Fibroblast of skin of back (primary cell): ENCODE measurements at places on chromosomes 1 and 21.

GRCh38 chr1:201726700-201727099, 102.3 kb upstream of the IPO9 start:
- DNase-seq: peak; percentile 51

DNA sequence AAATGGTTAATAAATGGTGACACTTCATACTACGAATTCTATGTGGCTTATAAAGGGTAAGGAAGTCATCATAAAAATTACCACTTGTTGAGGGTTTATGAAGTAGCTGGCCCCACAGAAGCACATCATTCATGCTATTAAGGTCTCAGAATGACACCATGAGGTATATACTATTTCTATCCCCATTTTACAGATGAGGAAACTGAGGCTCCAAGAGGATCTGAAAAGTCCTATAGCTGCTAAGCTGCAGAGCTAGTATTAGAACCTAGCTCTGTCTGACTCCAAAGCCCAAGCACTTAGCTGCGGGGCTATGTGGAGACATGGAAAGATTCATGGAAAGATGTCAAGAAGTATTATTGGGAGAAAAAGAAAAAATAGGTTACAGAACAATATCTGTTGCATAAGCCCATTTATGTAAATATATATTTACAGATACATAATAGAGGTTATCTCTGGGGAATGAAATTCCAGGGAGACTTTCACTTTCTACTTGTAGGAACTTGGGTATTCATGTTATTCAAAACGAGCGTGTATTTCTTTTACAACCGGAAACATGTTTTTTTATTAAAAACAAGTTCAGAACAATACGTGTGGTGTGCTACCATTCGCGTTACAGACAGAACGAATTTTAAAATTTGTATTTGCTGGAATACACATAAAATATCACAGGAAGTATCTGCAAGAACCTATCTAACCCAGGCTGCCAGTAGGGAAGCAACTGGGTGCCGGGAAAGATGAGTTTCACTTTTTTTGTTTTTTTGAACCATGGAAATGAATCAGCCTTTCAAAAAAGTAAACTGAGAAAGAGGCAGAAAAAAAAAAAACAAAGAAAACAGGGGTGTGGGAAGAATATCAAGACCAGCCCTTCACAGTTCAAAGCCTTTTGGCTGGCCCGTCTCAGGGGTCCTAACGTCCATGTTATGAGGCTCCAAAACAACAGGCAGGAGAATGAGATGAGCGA, 13.4 kb downstream of the SPOCD1 start:
- DNase-seq: no peak

DNA sequence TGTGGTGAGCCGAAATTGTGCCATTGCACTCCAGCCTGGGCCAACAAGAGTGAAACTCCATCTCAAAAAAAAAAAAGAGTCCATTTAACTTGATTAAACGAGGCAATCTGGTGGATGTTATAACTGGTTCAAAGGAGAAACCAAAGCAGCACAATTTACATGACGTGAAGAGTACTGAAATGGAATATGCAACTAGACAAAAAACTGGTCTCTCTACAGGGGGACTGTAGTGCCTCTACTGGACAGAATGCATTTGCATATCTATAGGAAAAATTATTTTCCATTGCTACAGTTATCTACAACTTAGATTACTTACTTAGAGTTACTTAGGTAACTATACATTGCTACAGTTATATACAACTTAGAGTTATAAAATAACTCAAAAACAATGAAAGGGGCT, 2.7 kb upstream of the CAPN2 start:
- DNase-seq: no peak

DNA sequence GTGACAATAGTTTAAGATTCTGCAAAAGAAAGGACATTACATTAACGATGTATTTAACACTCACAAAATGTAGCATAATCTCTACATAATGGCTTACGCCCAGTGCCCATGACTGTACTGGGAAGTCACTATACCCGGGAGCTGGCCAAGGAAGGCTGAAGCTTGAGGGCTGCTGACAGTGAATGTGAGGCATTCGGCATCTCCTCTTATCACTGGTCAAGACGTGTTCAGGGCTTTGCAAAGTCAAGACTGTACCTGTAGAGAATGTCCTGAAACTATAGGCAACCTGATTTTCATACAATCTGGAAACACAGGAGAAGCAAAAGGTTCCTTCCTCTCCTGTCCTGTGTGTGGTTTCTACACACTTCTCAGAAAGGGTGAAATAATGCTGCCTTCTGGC, 12.7 kb upstream of the IFNGR2 start:
- no peak for DNase-seq

GRCh38 chr1:196309386-196309785, 298.9 kb downstream of the KCNT2 start:
- peak; percentile 51 for DNase-seq

DNA sequence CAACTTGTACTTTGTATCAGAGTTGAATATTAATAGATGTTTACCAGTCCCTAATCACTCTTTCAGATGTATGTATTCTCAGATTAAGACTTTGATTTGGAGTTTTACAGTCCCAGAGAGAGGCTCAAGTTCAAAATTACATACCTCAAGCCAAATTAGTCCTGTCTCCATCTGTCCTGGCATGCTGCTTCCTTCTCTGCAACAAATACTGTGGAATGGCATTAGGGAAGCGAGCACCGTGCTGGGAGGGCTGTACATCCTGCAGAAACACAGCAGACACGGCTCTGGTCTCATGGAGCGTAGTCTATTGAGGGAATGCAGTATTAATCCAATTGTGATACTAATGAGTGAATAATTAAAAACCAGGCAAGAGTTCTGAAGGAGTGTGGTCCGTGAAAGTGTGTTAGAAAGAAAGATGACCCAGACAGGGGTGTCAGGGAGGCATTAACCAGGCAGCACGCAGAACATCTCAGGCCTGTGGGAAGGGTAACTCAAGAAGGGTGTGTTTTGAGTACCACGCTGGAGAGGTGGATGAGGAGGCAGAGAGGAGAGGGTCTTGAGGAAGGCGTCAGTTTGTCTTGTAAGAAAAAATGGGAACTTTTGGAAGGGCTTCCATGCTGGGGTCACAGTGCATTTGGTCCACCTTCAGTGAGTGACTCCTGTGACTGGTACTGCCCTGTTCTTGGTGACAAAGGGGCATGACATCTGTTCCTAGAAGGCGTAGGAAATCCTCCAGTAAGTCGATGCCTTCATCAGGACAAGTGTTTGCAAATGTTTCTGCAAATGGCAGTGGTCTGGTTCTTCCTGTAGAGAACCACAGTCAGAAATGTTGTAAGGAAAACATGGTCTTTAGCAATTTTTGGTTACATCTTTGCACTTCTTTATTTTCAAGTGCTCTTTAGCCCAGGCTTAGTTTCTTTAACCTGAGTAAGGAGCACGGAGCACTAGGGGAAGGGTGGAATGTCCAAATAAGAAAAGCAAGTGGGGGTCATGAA, 1.6 kb downstream of the RAB4A start:
- no peak for DNase-seq

GRCh38 chr1:51569284-51570062, 47.4 kb upstream of the OSBPL9 start:
- peak; percentile 70 for DNase-seq

DNA sequence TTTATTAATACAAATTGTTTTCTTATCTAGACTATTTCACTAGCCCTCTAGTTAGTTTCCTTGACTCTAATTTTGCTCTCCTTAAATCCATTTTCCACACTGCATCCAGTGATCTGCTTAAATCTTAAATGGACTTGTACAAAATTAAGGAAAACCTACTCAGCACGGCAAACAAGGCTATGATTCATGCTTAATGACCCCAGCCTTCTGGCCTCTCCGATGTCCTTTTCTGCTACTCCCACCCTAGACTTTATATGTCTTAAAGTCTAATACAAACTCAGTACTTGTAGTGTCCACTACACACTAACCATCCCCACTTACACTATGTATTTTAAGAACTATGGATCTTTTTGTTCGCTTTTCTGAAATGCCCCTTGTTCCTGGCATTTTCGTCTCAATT, 2.2 kb downstream of the TMED5 start:
- DNase-seq: peak; percentile 6

DNA sequence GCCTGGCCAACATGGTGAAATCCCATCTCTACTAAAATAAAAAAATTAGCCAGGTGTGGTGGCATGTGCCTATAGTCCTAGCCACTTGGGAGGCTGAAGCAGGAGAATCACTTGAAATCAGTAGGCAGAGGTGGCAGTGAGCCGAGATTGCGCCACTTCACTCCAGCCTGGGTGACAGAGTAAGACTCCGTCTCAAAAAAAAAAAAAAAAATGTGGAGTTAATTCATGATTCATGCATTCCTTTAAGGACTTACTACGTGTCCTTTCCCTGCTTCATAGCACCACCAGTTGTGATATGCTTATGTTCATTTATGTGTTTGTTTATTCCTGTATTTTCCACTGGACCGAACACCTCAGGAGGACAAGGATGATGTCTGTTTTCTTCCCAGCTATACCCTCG, 12.7 kb upstream of the PRELP start:
- peak; percentile 87 for DNase-seq

GRCh38 chr1:1780598-1781525, 2.6 kb upstream of the NADK start:
- no peak for DNase-seq

DNA sequence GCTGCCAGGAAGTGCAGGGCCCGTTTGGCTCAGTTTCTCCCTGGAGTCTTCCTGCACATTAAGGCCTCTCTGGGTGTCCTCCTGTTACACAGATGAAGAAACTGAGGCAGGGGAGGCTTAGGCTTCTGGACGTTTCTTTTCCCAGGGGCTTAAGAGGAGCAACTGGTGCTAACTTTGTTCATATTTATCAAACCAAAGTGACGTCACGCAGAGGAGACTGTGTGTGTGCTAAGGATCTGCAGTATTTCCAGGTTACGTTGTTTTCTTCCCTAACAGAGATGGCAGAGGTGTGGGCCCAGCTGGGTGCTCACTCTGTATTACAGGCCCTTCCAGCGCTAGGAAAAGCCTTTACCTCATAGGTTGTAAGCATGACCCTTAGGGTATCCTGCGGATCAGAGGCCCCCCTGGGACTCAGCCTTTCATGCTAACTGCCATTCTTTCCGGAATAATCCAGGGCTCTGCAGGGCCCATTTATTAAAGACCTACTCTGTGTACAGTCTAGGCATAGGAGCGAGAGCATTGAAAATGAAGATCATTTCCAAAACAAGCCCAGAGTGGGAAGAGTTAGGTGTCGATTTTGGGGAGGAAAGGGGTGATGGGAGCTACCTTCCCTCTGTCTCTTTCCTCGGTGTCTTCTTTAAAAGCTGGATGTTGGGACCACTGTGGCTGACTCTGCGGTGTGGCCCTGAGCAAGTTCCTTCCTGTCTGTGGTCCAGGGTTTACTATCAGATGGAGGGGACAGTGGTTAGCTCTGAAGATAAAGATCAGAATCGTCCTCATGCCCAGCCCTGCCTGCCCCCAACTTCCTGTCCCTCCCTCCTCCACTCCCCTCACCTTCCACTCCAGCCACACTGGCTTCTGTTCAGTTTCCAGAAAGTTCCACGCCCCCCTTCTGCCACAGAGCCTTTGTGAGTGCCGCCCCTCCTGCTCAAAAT, 4.6 kb downstream of the AGTRAP start:
- no peak for DNase-seq

DNA sequence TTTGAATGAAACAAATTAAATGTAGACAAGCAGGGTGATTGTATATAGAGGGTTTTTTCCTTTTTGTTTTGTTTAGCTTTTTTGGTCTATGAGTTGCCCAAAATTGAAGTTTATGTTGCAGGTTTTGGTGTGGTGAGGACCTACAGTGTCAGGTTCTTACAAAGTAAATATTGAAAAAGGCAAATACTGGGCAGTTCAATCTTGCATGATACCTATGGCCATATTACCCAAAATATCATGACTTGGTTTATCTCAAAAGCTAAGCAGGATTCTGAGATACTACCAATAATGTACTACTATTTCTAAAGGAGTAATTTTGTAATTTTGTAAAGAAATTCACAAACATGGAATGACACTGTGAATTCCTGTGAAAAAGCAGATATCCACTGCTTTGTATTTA, 1.8 kb downstream of the DNAJB4 start:
- DNase-seq: no peak

DNA sequence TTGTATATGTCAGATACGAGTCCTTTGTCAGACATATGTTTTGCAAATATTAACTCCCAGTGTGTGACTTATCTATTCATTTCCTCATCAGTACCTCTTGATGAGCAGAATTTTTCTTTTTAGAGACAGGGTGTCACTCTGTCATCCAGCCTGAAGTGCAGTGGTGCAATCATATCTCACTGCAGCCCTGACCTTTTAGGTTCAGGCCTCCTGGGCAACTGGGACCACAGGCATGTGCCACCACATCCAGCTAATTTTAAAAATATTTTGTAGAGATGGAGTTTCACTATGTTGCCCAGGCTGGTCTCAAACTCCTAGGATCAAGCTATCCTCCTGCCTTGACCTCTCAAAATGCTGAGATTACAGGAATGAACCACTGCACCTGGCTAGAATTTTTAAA, 93.0 kb downstream of the HLCS start:
- peak; percentile 51 for DNase-seq
